ENCODE measurements at places on chromosomes 16 and 17.

- peak; percentile 58 for DNase-seq
Observed at GRCh38 chr17:37488009-37488604, 1.6 kb upstream of the DUSP14 start.

GRCh38 chr17:30922235-30923030 lies 688 bp downstream of the ADAP2 start:
- no peak for DNase-seq

DNA sequence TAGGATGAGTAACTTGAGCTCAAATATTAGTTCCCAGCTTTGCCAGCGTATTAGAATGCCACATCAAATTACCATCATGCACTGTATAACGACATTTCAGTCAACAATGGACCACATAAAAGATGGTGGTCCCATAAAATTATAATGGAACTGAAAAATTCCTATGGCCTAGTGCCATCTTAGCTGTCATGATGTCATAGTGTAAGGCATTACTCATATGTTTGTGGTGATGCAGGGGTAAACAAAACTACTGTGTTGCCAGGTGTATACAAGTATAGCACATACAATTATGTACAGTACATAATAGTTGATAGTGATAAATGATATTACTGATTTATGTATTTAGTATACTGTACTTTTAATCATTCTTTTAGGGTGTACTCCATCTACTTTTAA lies 54.4 kb upstream of the NETO2 start:
- DNase-seq: no peak

DNA sequence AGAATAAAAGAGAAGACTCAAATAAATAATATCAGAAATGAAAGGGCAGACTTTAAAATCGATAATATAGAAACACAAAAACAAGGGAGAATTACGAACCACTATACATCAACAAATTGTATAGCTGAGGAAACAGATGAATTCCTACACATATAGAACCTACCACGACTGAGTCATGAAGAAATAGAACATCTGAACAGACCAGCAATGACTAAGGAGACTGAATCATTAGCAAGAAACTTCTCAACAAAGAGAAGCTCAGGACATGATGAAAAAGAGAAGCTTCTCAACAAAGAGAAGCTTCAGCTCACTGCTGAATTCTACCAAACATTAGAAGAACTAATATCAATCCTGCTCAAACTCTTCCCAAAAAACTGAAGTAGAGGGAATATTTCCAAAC lies 255.9 kb downstream of the CEP112 start:
- DNase-seq: no peak

- DNase-seq: no peak
Observed at GRCh38 chr17:10294180-10294579, 78.6 kb downstream of the MYH13 start.

DNA sequence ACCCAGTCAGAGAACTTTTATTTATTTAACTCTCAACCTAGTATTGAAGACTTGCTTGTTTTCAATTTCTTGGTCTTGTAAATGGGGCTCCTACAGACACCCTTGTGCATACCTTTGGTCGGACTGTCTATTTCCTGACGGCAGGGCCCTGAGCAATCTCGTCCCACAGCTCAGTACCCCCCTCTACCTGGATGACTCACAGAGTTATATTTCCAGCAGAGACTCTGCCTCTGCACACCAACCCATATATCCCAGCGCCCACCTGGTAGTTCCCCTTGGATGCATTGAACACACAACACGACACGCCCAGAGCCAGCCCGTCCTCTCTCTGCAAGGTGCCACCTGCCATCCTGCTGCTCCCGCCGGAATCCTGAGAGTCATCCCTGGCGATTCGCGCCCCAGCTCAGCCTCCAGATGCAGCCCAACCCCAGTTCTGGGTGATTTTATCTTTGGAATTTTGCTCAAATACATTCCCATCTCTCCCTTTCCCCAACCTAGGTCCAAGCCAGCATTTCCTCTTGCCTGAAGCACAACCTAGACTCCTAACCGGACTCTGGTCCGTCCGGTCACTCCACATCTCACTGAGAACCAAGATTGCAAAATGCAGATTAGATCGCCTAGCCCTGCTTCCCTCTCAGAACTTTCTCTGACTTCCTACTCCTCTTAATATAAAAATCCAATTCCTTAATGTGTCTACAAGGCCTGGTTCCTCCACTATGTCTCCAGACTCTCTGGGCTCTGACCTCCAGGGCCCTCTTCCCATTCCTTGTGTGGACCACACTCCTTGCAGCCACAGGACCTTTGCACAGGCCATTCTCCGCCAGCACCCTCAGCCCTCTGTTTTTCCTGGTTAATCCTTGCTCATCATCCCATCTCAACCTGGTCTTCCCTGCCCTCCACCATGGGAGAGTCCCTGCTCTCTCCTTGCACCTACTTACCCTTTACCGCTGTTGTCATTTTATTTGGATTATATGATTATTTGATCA lies 129.2 kb downstream of the SEC14L1 start:
- DNase-seq: no peak

GRCh38 chr17:62110923-62111484 lies 45.9 kb upstream of the MED13 start:
- no peak for DNase-seq

GRCh38 chr16:57720142-57720575 lies 15.4 kb upstream of the KATNB1 start:
- no peak for DNase-seq

DNA sequence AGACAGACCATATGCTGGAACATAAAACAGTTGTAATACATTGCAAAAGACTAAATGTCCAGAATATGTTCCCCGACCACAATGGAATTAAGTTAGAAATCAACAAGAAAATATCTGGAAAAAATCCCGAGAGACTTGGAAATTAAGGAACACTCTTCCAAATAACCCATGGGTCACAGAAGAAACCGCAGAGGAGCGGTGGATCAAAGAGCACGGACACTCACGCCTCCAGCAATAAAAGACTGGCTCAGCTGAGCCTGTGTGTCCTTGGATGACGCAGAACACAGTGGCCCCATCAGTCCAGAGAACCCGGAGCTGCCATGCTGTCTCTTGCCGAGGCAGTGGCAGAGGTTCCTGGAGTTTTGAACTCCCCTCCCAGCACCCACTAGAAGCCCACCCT lies 30.9 kb upstream of the FOXF1 start:
- no peak for DNase-seq

DNA sequence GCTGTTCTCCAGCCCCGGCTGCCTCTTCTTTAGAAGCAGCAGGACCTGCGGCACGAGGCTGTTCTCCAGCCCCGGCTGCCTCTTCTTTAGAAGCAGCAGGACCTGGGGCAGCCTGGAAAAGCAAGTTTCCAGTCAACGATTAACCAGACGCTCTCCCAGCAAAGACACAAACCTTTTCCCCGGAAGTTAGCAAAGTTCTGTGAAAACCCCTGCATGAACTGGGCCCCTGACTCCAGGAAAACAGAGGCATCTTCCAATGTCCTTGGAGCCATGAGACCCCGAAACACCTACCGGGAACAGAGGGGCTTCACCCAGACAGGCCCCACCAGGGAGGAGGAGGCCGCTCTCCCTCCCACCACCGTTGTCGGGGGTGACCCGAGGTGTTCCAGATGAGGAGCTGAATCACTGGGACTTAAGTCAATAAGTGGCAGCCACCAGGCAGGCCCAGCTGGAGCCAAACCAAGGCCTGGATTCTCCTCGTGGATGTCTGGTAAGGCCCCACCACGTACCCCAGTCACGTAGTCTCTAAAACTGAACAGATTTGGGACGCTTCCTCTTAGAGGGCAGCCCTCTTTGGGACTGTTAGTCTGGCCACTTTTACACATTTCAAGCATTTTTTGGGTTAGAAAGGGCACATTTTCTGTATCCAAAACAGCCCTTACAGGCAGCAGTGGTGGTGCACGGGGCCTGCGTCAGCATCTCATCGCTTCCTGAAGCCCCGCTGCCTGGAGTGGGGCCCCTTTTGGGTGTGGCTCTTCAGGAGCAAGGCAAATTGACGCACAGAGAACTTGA lies at the start of gene RPH3AL:
RPH3AL (minus strand) TSS at position 387 of the 792 bp plus-strand sequence. CDS start 25,264 bp downstream, outside the sequence.
- peak; percentile 80 for DNase-seq

GRCh38 chr16:86002178-86002900 lies 103.4 kb downstream of the IRF8 start:
- DNase-seq: no peak

DNA sequence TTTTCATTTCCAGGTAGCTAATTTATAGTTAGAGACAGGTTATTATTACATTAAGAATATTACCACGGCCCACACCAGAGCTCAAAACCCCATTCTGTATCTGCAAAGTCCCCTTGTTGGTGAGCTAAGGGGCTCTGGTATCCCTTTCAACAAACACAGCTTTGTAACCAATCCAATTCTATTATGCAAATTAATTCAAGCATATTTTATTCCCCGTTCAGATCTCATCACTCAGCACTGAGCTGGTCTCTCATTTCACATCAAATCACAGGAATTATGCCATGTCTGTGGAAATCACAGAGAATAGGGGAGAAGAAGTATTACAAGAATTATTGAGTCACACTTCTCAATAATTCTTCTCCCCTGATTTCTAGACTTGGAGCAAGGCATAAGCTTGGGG lies 111.7 kb downstream of the CDH11 start:
- no peak for DNase-seq

GRCh38 chr17:73827627-73828291 lies 183.5 kb upstream of the SDK2 start:
- DNase-seq: no peak

DNA sequence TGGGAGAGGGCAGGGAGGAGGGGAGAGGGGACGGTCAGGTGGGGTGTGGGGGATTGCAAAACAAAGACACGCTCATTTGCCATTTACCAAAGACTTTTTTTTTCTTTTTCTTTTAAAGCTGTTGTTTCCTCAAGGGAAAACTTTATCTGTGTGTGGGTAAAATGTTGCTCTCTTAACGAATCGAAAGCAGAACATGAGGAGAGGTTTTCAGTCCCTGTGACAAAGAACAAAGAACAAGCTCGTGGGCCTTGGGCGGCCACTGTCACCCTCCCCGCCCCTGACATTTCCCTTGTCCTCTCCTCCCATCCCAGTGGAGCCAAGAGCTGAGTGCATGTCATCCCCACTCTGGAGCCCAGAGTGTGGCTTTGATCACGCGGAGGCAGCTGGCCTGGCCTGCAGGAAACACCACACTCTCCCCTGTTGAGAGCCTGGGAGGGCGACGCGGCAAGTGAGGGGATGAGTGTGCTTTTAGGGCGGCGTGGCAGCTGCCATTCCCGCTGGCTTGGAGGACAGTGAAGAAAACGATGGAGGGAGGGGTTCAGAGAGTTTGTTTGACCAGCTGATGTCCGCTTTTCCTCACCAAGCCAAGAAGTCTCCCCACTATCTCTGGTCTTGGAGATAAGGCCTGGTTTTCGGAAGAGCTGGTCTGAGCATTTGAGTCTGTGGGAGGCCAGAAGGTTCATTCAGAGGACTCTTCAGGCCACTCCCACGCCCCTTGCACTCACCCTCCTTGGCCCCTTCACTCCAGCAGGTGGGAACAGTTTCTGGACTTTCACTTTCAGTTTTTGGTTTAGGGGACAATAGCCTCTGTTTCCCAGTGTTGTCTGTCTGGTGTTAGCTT lies 11.4 kb downstream of the CCR7 start:
- no peak for DNase-seq

DNA sequence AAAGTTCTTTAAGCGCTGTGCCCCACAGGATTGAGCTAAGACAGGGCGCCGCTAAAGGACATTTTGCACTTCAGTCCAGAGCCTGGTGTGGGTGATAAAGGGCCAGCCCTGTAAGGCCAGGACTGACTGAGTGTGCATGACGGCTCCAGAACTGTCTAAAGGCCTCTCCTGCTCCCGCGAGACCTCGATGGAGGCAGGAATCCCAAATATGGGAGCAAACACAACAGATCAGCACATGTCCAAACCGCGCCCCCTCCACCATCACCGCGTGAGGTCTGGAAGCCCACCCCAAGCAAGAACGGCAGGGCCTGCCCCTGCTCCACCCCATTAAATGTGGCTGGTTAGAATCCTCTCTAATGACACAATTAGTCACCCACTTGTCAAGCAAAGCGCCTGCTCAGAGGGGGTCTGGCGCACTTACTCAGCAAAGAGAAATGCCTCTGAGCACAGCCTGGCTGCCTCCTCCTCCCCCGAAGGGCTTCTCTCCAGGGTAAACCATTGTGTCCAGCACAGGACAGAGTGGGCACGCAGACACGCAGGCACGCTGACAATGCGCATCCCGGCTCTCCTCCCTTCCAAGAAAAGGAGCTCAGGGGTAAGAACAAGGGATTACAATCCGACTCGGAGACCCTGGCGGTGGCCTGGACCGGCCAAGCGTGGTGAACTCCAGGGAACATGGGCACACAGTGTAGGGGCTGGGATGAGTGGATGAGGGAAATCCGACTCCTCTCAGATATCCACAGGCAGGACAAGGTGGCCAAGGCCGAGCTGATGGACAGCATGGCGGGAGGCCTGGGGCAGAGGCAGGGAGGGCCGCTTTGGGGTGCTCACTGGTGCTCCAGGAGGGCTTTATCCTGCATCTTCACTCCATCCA lies 1.5 kb downstream of the MXRA7 start:
- DNase-seq: no peak
